ENCODE measurements at places on chromosomes 2 and 18.

DNA sequence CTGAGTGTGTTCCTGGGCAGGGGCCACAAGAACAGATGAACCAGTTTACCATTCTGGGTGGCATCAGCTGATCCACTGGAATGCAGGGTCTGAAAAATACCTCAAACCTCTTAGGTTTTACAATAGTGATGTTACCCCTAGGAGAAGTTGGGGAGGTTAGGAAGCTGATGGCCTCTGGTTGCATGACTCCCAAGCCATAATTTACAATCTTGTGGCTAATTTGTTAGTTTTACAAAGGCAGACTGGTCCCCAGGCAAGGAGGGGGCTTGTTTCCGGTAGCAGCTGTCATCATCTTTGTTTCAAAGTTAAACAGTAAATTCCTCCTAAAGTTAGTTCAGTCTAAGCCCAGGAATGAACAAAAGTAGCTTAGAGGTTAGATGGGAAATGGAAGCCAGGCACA lies 113.8 kb upstream of the SLC38A11 start:
- peak; percentile 12 for DNase-seq

DNA sequence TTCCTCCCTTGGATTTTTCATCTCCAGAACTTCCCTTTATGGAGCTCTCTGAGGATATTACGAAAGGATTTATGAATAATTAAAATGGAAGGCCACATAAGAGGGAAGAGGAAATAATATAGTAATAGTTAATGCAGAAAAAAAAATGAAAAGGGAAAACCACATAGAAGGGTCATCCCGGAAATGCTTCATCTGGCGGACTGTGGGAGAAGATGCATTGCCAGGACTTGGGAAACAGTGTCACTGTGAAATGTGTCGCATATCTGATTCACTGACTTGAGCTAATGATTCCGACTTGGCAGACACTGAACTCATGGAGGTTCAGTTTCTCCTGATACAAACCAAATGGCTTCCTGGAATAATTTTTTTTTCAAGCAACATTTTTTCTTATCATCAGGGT lies 129.9 kb upstream of the RMP24 start:
- no peak for DNase-seq

- DNase-seq = peak; percentile 50
These were observed at the start of gene TMEM237 for GRCh38 chr2:201643216-201643890. Gene TMEM237 (minus strand): TSS chr2:201643503. CDS start chr2:201643400, 103 bp downstream.

- no peak for DNase-seq
These were observed 168.8 kb downstream of the TXNL1 start for GRCh38 chr18:56469582-56469981.

DNA sequence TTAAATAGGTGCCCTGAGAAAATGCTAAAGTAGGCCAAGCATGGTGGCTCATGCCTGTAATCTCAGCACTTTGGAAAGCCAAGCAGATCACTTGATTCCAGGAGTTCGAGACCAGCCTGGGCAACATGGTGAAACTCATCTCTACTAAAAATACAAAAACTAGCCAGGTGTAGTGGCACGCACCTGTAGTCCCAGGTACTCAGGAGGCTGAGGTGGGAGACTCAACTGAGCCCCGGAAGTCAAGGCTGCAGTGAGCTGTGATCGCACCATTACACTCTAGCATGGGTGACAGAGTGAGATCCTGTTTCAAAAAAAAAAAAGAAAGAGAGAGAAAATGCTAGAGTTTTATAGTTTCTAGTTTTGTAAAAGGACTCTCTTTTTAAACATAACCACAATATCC lies 12.0 kb downstream of the ANKRD44 start:
- DNase-seq = no peak

- DNase-seq = no peak
These were observed 451.4 kb upstream of the ID2 start for GRCh38 chr2:8230466-8230865.

- no peak for DNase-seq
These were observed 14.9 kb downstream of the RAB6D start for GRCh38 chr2:131349021-131349420.

DNA sequence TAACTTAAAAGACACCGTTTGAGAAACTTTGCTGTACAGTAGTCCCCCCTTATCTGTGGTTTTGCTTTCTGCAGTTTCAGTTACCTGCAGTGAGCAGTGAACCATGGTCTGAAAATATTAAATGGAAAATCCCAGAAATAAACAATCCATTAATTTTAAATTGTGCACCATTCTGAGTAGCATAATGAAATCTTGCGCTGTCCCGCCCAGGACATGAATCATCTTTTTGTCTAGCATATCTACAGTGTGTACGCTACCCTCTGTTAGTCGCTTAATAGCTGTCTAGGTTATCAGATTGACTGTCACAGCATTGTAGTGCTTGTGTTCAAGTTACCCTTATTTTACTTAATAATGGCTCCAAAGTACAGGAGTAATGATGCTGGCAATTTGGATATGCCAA lies 6.1 kb downstream of the ARPC2 start:
- no peak for DNase-seq

DNA sequence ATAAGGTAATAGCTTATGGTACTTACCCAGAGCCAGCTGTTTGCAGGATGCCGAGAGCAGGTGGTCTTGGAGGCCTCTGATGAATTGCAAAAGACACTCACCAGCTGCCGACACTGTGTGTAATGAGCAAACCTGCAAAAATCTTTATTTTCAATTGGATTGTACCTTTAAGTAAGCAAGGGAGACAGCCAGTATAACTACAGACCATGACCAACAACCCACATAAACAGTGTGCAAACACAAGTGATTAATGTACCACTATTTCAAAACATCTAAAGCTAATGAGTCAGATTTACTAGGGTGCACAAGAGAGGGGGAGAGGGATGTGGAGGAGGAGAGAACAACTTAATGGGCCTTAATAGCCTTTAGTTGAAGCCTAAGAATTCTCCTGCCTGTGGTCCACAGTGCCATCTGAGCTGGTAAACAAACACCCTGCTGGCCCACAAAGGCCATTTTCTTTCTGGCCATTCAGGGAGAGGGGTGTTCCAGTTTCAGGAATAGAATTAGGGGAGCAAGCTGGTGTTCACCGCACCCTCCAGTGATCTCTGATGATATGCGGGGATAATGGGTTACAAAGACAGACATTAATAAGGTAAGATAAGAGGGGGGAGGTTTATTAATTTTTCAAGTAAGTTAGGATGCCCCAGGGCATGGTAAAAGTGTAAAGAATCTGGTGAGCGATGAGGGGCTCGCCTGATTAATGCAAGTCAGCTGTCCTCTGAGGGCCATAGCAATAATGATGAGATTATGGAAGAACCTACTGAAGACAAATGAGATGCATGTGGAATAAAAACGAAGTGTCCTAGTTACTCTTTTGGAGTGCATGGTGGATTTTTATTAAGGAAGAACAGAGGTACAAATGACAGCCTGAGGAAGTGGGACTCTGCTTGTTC lies 196.4 kb downstream of the HRH4 start:
- no peak for DNase-seq
